GM12864 (cell line): ENCODE measurements at places on chromosomes 13 and 19.

GRCh38 chr19:19171821-19172532 is 1.9 kb upstream of the MEF2B start:
- no peak for DNase-seq

DNA sequence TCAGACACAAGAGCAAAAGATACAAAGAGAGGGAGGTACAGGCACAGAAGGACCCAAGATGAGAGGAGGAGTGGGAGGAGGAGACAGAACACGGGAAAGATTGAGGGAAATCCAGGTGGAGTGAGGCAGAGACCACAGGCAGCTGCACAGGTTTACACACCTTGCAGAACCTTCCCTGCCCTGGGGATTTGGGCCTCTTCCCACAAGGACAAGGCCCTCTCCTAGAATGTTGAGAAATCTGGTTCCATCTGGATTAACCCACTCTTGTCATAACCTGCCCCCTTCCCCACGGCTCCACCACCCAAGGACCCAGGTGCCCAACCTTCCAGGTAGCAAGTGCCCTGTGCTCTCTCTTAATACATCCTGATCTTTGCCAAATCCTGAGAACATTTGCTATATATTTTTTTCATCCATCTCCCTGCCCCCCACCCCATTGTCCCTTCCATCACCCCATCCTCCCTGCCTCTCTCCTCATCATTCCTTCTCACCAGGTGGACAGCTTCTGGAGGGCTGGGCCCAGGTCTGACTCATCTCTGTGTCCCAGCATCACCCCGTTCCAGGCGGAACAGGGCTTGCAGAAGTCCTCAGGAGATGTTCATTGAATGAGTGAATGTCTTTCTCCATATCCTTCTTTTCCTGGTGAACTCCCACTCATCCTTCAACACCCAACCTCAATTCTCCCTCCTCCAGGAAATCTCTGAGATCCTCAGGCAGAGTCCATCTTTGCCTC is 8.8 kb upstream of the KLK8 start:
- DNase-seq = no peak

- no peak for DNase-seq
Observed at GRCh38 chr13:99278843-99279242, 20.7 kb upstream of the GPR18 start.

DNA sequence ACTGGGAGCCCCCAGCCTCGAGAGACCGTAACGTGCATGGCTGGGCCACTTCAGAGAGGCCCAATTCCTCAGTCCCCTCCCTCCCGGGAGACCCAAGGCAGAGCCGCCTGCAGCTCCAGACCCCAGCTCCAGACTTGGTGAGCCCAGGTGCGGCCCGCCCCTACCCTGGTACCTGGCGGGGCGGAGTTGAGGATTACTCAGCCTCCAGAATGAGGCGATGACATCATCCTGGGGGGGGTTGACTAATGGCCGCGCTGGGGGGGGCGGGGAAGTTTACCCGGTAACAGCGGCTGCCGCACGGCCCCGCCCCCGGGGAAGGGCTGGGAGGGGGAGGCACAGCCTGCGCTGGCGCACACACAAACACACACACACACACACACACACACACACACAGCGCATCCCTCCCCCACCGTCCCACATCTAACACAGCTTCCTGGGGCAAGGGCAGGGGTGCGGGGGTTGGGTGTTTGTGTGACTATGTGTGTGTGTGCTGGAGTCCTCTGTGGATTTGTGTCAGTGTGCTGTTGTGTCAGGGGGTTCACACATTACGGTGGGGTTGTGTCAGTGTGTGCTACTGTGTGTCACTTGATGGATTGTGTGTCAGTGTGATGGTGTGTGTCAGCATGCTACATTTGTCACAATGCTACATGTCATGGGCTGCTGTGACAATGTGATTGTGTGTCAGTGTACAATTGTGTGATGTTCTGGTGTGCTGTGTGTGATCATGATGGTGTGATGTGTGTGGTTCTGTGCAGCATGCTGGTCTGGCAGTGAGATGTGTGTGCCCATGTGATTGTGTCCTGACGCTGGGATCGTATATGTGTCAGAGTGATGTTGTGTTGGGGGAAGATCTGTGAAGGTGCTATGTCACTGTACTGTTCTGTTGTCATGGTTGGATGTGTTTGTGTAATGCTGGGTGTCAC is 10.3 kb upstream of the BBC3 start:
- no peak for DNase-seq

- no peak for DNase-seq
Observed at GRCh38 chr13:99426426-99426825, 74.8 kb upstream of the TM9SF2 start.

- DNase-seq = no peak
Observed at GRCh38 chr19:46441866-46442265, 13.1 kb upstream of the PNMA8C start.

- no peak for DNase-seq
Observed at GRCh38 chr19:29714371-29714952, 599 bp downstream of the C19orf12 start.

DNA sequence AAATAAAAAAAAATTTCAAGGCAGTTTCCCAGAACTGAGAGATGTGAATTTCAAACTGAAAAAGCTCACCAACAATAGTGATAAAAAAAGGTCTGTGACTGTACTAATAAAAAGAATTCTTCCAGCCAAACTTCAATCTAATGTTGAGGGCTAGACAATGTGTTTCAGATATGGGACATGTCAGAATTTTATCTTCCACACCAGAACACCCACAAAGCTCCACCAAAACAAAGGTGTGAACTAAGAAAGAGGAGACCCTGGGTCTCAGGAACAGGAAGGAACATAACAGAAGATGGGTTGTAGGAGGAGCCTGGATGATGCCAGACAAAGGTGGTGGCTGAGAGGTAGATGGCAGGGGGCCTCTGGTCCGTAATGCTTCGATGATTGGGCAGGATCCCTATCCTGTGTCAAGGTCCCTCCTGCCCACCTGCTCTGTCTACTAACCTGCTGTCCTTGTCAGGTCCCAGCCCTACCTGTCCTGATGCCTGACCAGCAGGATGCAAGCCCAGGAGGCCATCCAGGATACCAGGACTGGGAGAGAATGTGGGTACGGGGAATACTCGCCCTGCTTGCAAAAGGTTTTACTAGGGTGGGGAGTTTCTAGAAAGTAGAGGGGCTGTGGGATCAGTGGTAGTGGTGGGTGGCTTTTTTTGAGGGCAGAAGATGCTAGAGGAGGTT is 4.5 kb downstream of the MZF1 start:
- DNase-seq = no peak

- no peak for DNase-seq
Observed at GRCh38 chr13:26011996-26012821, 39.6 kb downstream of the SHISA2 start.

DNA sequence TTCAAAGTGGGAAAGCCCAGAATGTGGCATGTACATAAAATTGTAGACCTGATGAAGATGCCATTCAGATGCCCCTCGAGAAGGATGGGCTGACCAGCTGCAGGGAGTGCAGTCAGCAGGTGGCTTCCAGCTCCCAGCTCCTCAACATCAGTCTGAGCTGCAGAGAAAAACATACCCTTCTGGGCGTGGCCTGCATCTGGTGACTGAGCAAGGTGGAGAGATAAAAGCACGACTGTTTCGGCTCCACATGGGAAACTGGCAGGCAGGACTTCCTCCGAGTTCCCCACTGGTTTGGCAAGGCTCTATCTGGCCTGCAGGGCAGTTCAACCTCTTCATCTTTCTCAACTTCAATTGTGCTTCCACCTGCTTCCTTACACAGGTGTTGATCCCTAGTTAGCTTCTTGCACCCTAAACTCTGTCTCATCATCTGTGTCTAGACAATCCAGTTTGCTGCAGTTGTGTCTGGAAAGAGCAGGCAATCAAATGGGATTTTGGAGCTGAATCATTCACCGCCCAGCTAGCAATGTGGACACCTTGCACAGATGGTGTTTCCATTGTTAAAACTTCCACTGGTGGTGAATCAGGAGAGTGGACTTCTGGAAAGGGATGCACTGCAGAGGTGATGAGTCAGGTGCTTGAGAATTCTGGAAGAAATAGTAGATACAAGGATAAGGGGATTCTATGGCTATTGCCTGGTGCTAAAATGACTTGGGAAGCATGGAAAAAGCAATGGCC is 56.8 kb downstream of the POLR1D start:
- DNase-seq = no peak

DNA sequence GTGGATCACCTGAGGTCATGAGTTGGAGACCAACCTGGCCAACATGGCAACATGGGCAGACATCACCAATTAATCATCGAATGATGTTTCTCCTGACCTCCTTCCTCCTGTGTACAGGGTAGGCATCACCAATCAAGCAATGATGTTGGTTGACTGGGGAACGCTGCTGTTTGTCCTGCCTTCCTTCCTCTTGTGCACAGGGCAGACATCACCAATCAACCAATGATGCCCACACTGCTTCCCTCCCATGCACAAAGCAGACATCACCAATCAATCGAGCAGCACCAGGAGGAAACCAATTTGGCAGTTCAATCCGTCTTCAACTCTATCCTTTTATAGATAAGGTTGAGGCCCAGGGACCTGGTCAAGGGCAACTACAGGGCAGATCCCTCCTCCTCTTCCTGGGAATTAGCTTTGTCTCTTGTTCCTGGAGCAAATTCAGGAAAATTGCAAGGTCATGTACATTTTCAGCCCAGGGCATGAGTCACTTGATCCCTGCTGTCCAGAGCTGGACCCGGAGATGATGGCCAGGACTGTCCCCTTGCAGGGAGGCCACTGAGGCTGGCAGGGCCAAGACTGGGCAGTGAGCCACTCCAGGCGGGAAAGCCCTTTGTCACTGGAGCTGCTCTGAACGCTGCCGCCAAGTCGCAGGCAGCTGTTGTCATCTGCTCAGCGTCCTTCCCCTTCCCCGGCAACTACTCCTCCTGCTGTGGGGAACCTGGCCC is 5.3 kb upstream of the CSNK1G2 start:
- no peak for DNase-seq

DNA sequence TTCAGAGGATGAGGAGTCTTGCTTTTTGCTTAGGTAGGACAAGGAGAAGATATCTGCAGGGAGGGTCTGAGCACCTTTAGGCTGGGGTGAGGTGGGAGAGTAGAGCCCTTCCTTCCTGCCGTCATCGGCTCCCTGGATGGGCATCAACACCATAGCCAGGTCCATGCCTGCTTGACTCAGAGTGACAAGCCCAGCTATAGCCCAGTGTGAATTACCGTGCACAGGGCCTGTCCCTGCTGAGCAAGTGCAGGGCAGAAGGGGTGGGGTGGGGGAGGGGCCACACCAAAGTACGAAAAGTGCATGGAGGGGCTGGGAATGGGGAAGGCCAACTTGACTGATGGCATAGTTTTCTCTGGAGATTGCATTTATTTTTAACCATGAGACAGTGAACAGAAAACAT is 30.3 kb upstream of the RNF113B start:
- DNase-seq = no peak

DNA sequence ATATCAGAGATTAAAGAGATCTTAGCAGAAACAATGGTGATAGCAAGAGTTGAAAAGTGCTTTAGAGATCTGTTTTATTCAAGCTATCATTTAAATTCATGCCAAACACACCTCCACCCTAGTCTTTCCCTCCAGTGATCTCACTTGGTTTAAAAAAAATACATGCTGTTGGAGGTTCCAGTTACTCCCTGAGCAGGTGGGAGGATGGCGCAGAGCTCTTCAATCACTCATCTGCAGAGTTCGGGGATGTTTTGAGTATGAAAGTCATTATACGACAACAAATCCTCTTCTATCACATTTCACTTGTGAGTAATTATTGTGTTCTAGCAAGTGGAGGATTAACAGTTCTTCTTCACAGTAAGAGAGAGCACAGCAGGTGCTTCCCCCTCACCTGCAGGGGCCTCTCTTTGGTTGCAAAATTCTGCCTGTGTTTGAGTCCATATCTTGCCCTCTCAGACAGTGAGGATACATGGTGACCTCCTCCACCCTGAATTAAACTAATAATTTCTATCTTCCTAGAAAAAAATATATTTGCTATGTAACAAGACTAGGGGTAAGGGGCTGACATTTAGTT is 376.7 kb downstream of the LIG4 start:
- DNase-seq = no peak

- no peak for DNase-seq
Observed at GRCh38 chr13:111281751-111282311, 38.6 kb upstream of the TEX29 start.

- no peak for DNase-seq
Observed at GRCh38 chr19:44729516-44730033, 18.9 kb upstream of the BCL3 start.

DNA sequence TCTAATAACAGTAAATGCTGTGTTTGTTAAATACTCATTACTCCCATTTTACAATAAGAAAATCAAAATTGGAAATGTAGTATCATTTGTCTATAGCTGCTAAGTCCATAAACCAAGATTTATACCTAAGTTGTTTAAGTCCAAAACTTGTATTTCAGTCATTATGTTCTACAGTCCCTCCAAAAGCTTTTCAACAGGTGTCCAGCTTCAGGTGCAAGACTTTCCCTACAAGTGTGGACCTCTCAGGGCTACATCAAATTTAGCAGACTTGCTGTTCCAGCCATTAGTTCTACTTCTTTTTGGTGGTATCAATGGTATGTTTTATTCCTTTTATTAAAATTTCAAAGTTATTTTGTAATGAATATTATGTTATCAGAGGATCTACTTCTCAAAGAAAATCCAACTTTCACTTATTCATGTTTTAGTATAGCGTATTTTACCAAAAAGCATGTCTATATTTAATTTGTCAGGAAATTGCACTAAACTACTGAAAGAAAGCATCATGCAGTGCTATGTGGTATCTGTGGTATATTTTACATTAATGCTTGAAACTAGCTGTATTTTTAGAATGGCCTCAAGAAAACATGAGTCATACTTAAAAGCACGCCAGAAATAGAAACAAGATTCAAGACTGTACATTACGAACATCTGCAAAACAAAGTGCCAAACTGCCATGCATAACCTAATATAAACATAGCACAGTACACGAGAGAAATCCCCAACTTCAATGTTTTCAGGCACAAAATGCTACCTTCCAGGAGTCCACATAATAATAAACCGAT is 44.5 kb downstream of the VWA8 start:
- peak; percentile 83 for DNase-seq

- no peak for DNase-seq
Observed at GRCh38 chr19:38975214-38975860, at the start of gene FBXO17. TSS of gene FBXO17 (minus strand) at chr19:38975742. CDS start at chr19:38950319, 25,423 bp downstream.

GRCh38 chr19:56142087-56142787 is 1.1 kb downstream of the ZNF444 start:
- no peak for DNase-seq

DNA sequence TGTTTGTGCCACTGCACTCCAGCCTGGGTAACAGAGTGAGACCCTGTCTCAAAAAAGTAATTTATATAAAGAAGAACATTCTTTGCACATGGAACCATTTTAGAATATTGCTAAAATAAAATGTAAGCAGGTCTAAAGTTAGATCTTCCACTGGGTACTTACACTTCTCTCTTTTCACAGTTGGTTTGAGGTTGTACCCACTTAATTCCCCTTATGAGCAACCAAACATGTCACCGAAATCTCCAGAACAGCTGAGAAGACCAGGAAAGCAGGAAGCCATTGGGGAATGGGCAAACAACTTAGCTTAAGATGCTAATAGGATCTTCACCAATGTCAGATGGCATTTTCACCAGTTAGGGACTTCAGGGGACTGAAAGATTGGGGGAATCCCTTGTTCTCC is 18.8 kb downstream of the NLRP4 start:
- DNase-seq = no peak

DNA sequence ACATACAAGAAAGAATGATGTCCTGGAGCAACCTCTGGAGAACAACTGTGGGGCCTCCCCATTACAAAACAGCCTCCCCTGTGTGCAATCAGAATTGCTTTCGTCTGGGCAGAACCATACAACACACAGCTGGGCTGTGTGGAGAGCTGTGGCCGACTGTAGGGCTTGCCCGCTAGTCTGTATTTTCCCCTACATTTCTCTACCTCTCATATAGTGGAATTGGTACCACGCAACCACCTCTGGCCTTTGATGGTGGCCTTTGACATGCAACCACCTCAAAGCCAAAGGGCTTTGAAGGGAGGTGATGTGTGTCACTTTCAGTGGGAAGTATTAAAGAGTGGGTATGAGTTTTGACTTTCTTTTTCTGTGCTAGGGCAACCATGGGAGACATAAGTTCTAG is 34.0 kb downstream of the GARRE1 start:
- no peak for DNase-seq
